Stimulated activated CD4-positive, alpha-beta T cell treated with anti-CD3 and anti-CD28 coated beads, TNF-alpha, amount 100 ng/mL, for 48 hours (primary cell): ENCODE measurements at places on chromosomes 12 and 14.

DNA sequence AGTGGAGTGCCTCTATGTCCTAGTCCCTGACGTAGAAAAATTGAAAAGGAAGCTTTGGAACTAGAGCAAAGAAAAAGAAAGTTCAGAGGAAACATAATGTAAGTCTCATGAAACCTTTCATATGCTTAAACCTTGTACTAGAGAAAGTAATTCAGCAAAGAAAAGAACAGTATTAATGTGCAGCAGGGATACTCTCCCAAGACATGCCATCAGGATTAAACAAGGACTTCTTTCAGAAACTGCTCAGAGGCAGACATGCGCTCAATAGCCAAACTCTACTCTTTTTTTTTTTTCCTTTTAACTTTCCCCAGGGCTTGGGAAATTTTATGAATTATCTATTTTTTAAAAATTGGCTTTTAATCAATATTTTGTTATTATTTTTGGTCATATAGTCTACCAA is 7.1 kb upstream of the ASB8 start:
- DNase-seq, result no peak

- no peak for DNase-seq
Observed at GRCh38 chr12:57027805-57028153, 11.4 kb upstream of the TAC3 start.

DNA sequence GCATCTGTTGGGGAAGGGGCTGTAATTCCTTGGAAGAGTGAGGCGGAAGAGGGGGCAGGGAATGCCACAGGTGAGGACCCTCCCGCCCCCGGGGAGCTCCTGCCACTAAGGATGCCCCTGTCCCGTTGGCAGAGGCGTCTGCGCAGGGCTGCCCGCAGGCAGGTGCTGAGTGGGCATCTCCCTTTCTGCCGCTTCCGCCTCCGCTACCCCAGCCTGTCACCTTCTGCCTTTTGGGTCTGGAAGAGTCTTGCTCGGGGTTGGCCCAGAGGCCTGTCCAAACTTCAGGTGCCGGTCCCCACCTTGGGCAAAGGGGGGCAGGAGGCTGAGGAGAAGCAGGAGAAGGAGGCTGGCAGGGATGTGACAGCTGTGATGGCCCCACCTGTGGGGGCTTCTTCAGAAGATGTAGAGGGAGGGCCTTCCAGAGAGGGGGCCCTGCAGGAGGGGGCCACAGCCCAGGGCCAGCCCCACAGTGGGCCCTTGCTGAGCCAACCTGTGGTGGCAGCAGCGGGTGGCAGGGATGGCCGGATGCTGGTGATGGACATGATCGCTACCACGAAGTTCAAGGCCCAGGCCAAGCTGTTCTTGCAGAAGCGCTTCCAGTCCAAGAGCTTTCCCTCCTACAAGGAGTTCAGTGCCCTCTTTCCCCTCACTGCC is 10.0 kb downstream of the VRTN start:
- DNase-seq, result no peak

DNA sequence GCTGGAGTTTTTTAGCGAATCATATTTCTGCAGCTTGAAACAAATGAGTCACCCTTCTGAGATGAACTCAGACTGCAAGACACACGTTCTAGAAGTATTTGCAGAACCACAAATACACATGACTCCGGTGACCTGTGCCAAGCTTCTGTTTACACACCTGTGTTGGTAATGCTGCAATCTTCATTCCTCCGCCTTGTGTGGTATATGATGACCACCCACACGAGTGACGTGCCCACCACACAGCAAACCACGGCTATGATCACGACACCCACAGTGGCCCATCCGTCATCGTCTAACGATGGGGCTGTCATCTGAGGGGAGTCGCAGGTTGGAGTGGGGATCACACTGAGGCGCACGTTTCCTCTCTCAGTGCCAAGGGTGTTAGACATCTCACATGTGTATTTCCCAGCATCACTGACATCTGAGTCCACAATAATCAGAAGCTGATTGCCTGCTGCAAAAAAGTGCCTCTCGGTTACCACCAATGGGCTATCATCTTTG is 43.0 kb downstream of the LRIG3 start:
- DNase-seq, result no peak

DNA sequence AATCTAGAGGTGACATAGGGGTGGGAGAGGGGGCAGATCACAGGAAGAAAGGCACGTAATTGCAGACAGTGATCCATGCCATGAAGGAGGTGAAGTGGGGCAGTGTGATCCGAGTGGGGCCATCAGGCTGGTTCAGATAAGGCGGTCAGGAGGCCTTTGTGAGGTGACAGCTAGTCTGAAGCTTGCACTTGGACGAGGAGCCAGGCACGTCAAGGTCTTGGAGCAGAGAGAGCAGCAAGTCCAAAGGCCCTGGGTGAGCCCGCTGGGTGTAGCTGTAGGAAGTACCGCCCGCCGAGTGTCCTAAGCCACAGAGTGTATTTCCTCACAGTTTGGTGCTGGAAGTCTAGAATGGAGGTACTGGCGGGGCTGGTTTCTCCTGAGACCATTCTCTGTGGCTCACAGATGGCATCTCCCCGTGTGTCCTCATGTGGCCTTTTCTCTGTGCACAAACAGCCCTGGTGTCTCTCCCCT is 23.6 kb downstream of the RHOF start:
- DNase-seq, result no peak

DNA sequence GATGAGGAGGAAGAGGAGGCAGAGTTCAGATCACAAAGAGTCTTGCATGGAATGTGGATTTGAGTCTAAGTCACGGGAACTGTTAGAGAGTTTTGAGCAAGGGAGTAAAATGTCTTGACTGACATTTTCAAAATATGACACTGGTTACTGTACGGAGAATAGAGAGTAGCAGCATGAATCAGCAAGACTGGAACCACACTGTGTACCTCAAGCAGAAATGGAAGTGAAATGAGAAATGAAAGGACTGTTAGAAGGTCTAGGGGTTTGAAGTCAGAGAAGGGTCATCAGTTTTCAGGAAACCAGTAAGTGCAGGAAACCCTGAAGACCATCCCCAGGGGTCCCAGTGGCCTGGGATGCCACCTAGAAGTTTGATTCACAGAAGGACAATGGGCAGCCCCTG is 236.3 kb downstream of the GALC start:
- no peak for DNase-seq

DNA sequence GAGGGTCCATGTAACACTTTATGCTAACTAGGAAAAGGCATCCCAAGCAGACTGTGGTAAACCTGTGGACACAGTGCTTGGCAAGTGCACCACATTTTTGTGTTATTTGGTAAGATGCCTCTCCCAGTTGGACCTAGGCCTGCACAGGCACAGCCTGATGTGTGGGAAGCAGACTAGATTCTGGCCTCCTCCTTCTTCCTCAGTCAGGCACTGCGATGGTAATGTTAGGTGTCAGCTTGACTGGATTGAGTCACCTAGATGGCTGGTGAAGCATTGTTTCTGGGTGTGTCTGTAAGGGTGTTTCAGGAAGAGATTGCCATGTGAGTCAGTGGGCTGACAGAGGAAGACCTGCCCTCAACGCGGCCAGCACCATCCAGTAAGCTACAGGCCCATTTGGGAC is 25.3 kb upstream of the RHOJ start:
- DNase-seq, result no peak

DNA sequence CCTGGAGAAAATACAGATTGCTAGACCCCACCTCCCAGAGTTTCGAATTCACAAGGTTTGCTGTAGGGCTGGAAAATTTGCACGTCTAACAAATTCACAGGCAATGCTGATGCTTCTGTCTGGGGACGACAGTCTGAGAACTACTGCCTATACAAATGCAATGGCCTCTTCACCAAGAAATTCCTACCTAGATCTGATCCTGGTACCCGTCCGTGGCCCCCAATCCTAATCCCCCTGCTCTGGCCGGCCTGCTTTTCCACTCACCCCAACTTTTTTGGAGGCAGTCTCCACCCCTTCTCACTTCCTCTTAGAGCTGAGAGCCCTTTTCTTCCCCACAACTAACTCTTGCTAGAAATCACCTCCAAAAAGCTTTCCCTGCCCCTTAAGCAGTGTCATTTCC is 3.1 kb upstream of the SSH1 start:
- DNase-seq, result no peak

DNA sequence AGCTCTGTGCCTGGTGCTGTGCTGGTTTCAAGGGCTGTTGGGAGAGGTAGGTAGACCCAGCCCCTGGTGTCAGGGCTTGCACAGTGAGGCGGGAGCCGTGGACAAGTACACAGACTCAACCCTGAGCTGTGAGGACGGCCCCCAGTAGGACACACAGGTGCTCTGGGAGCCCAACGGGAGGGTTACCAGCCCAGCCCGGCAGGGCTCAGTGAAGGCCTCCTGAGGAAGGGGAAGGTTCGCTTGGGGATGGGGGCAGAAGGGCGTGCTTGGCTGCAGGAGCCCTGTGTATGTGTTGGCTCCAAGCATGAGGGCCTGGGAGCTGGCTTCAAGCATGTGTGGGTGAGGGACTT is 58.9 kb downstream of the SLC25A47 start:
- DNase-seq, result no peak

DNA sequence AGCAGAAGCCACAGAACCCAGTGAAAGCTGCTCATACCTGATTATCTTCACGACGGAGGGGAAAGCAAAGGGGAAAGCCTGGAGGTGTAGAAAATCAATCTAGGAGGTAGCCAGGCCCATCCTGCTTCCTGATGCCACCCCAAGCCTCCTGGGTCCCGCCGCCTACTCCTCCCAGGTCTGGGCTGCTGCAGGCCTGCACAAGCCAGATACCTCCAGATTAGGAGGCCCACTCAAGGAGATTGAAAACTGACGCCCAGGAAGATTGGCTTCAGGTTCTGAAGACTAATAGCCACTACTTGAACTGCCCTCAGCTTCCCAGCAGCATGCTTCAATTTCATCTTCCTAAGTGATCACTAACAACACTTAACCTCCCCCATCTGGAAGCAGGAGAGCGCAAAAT is 87.1 kb downstream of the GCH1 start:
- DNase-seq, result no peak

GRCh38 chr14:36514278-36515104 is 5.5 kb downstream of the NKX2-1 start:
- no peak for DNase-seq

- DNase-seq, result no peak
Observed at GRCh38 chr14:98964171-98964570, 307.8 kb downstream of the BCL11B start.

- no peak for DNase-seq
Observed at GRCh38 chr12:89648211-89648930, 60.3 kb downstream of the ATP2B1 start.

DNA sequence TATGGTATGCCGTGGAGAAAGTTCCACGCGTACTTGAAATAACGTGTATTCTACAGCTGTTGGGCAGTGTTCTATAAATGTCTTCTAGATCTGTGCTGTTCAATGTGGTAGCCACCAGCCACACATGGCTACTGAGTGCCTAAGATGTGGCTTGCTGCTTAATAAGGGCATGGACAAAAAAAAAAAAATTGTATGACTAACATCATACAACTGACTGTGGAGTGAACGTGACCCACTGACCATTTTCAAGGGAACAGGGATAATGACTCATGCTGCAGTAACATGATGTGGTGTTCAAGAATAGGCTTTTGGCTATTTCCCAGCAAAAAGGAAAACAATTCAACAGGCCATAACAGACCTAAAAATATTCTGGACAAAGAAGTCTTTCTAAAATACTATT is 13.0 kb downstream of the ATG14 start:
- no peak for DNase-seq

DNA sequence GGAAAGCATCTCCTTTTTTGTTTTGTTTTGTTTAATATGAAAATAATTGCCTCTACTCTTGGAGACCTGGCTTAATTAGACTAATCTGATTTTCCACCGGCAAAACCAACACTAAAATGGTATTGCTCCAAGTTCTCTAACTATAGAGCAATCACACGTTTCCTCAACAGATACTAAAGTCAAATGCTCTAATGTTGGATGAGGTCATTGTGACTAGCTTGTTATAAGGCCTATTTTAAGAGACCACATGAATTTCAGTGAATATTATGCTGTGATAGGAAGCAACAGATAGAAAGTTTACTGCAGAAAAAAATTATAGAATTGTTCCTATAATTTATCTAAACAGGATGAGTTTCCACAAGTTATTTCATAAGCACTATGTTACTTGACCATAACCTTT is 3.3 kb upstream of the CCDC196 start:
- DNase-seq, result no peak

GRCh38 chr14:68760761-68761160 is 32.1 kb downstream of the ZFP36L1 start:
- no peak for DNase-seq

- DNase-seq, result no peak
Observed at GRCh38 chr14:61950340-61950739, 188.1 kb downstream of the SNAPC1 start.

- no peak for DNase-seq
Observed at GRCh38 chr14:77222546-77223225, 41.1 kb downstream of the TMEM63C start.

DNA sequence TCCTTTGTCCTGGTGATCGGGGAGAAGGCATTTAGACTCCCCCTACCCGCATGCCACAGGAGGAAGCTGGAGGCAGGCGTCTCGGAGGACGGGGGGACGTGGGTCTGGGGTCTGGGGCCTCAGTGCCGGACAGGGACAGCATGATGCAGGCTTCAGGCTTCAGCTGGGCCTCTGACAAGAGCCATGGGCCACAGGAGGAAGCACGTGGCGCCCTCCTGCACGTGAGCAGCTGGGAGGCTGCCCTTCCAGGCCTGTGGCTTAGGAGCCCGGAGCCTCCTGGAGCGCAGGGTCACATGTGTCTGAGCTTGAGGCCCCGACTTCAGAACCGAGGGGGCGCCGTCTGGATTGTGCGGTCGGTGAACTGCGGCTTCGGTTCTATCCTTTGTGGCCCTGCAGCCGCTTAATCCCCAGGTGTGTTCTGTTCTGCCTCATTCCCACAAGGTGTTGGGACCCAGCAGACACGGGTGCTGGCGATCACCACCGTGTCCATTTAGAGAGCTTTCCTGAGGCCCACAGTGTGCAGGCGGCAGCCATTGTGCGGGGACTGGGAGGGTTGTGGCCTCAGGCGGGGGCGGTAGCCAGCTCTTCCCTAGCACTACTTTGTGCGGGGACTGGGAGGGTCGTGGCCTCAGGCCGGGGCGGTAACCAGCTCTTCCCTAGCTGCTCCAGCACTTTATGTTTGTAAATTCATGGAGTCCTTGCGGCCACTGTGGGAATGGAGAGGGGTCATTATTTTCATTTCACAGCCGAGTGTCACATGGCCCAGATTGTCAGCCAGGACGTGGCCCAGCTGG is 150.2 kb downstream of the ADGRD1 start:
- DNase-seq, result no peak

GRCh38 chr14:104749111-104749649 is 3.8 kb upstream of the SIVA1 start:
- no peak for DNase-seq

DNA sequence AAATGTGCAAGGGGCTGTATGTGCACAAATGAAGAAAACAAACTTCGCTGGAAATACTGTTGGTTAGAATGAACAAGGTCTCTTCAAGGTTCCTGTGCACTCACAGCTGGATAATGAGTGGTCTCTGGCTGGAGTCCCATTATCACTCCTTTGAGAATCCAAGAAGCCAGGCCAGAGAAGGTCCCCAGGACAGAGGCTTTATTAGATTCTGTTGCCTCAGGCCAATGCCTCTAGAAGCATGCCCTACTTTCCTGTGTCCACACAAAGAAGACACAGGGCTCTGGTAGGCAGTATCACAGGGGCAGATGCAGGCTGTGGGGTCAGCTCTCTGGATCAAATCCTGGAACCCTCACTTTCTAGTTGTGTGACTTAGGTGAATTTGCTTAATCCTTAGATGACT is 384.7 kb downstream of the GRIN2B start:
- DNase-seq, result no peak
